ENCODE measurements at places on chromosomes 2 and 18. TPM values are rescaled to one million over a fixed set of nuclear protein-coding genes. Genes with fewer than 3 reads are reported as not detected.

- DNase-seq: no peak
Measured at GRCh38 chr2:235086481-235087184, 134.8 kb downstream of the SH3BP4 start.

DNA sequence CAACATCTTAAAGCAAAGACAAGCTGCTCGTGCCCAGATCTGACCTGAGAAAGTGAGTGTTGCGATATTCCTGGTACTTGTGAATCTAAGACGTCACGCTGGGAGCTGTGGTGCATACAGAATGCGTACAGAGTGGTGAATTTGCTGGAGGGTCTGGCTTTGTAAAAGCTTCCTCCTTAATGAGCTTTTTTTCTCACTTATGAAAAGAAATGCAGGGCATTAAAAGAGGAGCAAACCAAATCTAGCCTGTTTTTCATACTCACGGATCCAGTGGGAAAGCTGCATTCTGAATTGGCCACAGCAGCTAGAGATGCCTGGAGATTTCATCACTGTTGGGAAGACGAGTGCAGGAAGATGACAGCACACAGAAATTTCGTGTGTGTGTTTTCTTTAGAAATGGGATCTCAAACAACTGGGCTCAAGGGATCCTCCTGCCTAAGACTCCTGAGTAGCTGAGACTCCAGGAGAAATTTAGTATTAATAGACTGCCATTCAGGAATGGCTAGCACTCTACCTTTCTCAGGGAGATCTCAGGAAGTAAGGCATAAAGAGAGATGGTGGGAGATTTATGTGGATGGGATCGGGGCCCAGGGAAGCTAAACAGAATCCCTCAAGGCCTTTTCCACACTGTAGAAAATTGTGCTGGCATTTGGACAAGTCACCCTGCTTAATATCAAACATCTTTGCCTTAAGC is 181.3 kb downstream of the ALPK2 start:
- no peak for DNase-seq

DNA sequence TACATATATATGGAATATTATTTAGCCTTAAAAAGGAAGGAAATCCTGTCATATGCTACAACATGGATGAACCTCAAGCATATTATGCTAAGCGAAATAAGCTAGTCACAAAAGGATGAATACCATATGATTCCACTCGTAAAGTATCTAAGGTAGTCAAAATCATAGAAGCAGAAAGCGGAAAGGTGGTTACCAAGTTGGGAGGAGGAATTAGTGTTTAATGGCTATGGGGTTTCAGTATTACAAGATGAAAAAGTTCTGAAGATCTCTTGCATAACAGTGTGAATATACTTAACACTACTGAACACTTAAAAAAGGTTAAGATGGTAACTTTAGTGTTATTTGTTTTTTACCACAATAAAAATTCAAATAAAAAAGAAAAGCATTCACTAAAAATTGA is 99.0 kb downstream of the MGAT5 start:
- DNase-seq: no peak

DNA sequence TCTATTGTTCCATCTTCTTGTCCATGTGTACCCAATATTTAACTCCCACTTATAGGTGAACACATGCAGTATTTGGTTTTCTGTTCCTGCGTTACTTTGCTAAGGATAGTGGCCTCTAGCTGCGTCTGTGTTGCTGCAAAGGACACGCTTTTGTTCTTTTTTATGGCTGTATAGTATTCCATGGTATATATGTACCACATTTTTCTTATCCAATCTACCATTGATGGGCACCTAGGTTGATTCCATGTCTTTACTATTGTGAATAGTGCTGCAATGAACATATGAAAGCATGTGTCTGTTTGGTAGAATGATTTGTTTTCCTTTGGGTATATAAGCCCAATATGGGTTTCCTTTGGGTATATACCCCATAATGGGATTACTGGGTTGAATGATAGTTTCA is 77.3 kb upstream of the MMADHC start:
- no peak for DNase-seq

GRCh38 chr2:72931280-72931910 is 14.1 kb downstream of the EMX1 start:
- no peak for DNase-seq

DNA sequence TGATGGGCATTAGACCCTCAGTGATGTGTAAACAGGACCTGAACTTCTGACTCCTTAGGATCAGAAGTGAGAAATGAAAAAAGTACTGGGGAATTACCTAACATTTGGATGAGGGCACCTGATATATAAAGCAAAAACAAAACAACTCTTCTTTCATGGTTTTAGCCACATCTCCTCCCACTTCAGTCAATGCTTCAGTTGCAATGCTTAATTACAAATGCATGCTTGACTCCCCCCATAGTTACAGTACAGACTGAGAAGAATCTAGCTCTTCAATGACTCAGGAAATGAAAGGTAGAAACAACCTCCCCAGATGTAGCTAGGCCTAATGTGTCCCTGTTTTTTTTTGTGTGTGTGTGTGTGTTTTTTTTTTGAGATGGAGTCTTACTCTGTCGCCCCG is 276.8 kb upstream of the POU3F3 start:
- DNase-seq: no peak

Gene ADAM23
- total RNA-seq: 0.78 TPM

Gene CNGA3
- total RNA-seq: not detected
